Osteoblast (primary cell): ENCODE measurements at places on chromosomes 2 and 18.

GRCh38 chr18:68865503-68865902, 67.6 kb downstream of the CCDC102B start:
- DNase-seq: no peak

DNA sequence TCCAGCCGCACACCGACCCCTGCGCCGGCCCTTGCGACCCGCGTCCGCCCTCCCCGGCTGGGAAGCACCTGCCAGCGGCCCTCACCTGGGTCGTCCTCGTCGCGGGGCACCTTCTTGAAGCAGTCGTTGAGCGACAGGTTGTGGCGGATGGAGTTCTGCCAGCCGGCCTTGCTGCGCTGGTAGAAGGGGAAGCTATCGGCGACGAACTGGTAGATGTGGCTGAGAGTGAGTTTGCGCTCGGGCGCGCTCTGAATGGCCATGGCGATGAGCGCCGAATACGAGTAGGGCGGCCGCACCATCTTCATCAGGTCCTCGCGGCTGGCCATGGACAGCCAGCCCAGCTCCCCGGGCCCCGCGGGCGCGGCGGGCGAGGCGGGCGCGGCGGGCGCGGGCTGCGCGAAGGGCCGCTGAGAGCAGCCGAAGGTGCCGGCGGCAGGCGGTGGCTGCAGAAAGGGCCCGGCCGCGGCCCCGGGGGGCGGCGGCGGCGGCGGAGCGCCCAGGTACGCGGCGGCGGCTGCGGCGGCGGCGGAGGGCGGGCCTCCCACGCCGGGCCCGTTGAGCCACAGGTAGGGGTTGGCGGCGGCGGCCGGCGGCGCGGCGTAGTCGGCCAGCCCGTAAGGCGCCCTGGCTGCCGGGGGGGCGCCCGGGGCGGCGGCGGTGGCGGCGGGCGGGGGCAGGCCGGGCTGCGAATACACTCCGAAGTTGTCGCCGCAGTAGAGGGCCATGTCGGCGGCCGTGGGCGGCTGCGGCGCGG, 505 bp downstream of the FOXI3 start:
- no peak for DNase-seq

DNA sequence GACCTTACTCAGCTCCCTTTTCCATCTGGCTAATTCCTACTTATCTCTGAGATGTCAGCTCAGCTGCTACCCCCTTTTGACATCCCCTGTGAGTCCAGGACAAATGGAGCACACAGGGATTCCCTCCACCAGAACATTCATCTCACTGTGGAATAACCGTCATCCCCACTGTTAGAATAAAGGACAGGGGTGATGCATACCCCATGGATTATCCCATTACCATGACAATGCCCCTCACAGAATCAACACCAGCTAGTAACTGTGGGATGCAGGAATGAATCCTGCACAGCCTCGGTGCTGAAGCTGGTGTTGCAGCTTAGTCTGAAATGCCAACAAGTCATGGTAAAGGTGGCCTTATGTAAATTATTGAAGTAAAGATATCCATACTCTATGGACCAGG, 624.8 kb upstream of the RAB6C start:
- DNase-seq: no peak

GRCh38 chr2:121194626-121195025, 90.4 kb downstream of the TFCP2L1 start:
- DNase-seq: no peak

DNA sequence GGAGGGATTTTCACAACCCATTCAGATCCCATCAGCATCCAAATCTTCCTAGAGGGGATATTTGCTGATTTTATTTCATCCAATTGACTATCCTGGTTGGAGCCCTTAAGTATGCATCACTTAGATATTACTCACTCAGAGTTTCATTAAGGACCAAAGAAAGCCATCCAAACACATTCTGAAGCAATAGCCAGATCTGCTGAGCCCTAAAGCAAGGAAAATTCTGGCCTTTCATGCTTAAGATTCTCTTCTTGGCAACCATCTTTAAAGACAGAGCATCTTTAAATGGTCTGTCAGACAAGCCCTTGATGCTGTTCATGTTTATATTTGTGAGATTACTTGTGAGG, 40.9 kb upstream of the C1D start:
- no peak for DNase-seq

GRCh38 chr18:55830544-55830943, 242.6 kb upstream of the TCF4 start:
- DNase-seq: no peak

DNA sequence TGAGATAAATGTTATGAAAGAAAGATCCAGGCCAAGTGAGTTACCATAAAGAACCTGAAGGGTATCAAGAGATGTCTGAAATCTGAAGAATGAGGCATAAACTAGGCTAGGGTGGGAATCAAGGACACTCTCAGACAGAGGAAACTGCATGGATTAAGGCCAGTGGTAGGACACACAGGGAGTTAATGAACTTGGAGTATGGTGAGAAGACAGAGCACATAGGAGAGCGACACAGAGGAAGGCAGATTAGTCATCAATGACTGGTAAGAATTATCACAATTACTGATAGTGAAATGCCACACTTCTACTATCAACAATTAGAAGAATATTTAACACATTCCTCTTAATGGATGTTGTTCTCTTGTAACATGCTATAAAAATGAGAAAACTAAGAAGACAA, 76.9 kb downstream of the TTC21B start:
- no peak for DNase-seq

GRCh38 chr18:58547864-58548263, 81.0 kb downstream of the ALPK2 start:
- no peak for DNase-seq

GRCh38 chr2:120995152-120995551, 259.5 kb downstream of the GLI2 start:
- no peak for DNase-seq

- DNase-seq: no peak
These were observed 131.6 kb downstream of the SCG2 start for GRCh38 chr2:223470602-223471001.

- DNase-seq: no peak
These were observed 2.2 kb downstream of the ABCG8 start for GRCh38 chr2:43840965-43841364.

- no peak for DNase-seq
These were observed 210.9 kb downstream of the DCDC2C start for GRCh38 chr2:3914241-3914640.

- DNase-seq: no peak
These were observed 211.7 kb upstream of the LRATD1 start for GRCh38 chr2:14420851-14421250.

GRCh38 chr2:1708476-1709334, 35.6 kb downstream of the PXDN start:
- peak; percentile 54 for DNase-seq

GRCh38 chr2:230077851-230078547, 9.3 kb upstream of the SLC16A14 start:
- no peak for DNase-seq

GRCh38 chr2:110867078-110867477, 134.7 kb downstream of the ACOXL start:
- no peak for DNase-seq

GRCh38 chr2:162731917-162732804, 106.4 kb downstream of the KCNH7 start:
- DNase-seq: no peak

- no peak for DNase-seq
These were observed 1.8 kb downstream of the ENOSF1 start for GRCh38 chr18:710418-711300.

DNA sequence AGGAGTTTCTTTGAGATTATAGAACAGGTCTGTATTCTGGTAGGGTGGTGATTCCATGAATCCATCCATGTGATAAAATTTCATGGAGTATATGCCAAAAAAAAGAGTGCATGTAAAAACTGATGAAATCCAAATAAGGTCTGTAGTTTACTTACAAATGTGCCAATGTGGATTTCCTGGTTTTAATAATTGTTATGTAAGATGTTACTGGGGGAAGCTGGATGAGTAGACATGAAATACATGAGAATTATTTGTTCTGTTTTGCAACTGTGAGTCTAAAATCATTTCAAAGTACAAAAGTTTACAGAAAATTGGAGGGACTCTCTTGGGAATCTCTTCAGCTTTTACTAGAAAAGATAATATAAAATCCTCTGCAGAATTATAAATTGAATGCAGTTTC, 23.7 kb upstream of the TMEM214 start:
- DNase-seq: no peak

- no peak for DNase-seq
These were observed 86.5 kb downstream of the STK39 start for GRCh38 chr2:168160897-168161296.

- no peak for DNase-seq
These were observed 405.2 kb downstream of the NCKAP5 start for GRCh38 chr2:133163111-133163510.

DNA sequence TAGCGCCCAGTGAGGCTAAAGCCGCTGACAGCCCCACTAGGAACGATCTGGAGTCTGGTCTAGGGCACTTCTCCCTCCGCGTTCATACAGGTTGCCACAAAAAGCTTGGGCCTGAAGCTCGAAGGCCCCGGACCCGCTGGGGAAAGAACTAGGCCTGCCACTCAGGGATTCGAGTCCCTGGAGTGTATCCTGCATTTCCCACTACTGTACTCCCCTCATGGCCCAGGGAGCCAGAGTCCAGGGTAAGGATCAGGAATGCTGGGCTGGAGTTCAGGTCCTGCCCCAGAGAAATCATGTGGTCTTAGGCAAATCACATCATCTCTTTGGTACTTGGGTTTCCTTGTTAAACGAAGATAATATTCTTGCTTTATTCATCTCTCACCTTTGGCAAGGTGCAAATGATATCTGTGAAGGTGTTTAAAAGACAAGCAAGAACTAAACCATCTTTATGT, 1.4 kb upstream of the ZFP36L2 start:
- no peak for DNase-seq

DNA sequence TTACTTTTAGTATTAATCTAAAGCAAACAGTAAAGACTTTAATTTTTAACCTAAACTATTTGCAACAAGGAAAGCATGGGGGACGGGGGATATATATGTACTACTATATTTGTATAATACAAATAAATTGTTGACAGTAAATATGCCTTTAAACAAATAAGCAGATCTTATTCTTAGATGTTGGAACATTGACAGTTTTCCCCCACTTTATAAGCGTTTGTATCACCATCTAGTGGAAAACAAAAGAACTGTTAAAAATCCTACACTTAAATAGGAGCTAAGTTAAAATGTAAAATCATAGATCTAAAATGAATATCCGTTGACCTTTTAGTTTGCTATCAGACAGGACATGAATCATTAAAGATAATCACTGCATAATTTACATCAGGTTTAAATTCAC, 50.0 kb downstream of the RBBP8 start:
- peak; percentile 43 for DNase-seq

DNA sequence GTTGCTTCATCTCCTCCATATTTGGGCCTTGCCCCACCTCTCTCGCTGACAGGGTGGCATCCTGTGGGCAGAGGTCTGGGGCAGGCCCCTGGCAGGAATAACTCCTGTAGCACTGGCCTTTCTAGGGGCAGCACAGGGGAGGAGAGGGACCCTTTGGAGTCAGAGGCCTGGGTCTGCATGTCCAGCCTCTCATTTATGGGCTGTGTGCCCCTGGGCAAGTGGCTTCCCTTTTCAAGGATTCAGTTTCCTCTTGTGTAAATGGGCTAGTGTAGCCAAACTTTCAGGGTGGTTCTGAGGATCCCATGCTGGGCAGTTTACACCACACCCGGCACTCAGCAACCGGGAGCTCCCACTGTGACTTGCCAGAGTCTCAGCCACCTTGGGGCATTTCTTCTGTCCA, 23.4 kb downstream of the ADRA2B start:
- DNase-seq: no peak

DNA sequence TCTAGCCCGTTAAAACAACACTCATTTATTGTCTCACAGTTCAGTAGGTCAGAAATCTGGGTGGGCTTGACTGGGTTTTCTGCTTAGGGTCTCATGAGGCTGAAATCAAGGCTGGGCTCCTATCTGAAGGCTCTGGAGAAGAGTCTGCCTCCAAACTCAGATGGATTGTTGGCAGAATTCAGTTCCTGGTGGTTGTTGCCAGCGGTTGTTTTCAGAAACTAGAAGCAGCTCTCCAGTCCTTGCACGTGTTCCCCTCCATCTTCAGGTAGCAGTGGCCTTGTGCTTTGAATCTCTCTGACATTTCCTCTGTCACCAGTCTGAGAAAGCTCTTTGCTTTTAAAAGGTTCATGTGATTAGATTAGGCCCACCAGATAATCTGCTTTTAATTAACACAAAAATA, 20.1 kb upstream of the FN1 start:
- DNase-seq: no peak

GRCh38 chr2:171999604-172000469, at the start of gene METAP1D:
Gene METAP1D (plus strand): TSS chr2:171999953. CDS start chr2:171999970, 17 bp downstream.
- DNase-seq: peak; percentile 99

DNA sequence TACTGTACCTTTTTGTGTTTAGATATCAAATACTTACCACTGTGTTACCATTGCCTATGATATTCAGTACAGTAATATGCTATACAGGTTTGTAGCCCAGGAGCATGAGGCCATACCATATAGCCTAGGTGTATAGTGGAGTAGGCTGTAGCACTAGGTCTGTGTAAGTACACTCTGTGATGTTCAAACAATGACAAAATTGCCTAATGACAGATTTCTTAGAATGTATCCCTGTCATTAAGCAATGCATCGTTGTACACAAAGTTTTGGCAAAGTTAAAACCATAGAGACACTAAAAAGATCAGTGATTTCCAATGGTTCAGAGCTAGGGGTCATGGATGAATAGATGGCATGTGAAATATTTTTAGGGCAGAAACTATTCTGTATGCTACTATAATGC, 415.5 kb downstream of the NCKAP5 start:
- no peak for DNase-seq

DNA sequence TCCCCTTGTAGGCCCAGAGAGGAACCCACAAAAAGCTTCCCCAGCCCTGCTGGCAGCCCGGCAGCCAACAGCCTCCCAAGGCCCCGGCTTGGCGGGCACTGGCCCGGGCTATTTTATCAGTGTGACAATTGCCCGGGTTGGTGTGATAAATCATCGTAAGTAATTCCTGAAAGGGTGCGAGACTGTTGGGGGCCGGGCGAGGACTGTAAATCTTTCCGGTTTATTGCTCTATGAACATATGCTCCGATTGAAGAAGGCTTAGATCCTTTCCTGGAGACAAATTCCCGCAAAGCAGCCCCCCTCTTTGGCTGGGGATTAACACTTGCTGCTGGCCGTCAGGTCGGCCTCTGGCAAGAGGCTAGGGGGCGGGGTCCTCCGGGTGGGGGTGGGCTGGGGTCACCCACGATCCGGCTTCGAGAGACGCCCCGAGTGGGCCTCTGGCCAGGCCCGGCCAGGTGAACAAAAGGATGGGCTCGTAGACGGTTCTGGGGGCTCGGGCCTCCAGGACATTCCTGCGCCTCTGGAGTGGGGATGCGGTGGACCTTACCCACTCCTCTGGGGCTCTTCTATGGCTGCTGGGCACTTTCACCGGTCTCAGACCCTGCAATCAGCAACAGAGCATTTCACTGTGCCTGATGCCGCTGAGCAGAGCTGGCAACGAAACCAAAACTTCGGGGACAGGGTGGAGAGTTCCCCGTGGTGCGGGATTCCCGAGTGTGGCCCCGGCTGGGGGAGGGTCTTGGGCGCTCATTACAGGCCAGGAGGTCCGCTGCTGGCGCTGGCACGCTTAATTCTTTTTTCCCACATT, 2.0 kb downstream of the HOXD3 start:
- DNase-seq: peak; percentile 87
